Stimulated activated CD8-positive, alpha-beta memory T cell treated with anti-CD3 and anti-CD28 coated beads, Interleukin-12 subunit alpha, Interleukin-12 subunit beta, amount 100 ng/mL, for 1 hour (primary cell): ENCODE measurements at places on chromosomes 16 and 17.

DNA sequence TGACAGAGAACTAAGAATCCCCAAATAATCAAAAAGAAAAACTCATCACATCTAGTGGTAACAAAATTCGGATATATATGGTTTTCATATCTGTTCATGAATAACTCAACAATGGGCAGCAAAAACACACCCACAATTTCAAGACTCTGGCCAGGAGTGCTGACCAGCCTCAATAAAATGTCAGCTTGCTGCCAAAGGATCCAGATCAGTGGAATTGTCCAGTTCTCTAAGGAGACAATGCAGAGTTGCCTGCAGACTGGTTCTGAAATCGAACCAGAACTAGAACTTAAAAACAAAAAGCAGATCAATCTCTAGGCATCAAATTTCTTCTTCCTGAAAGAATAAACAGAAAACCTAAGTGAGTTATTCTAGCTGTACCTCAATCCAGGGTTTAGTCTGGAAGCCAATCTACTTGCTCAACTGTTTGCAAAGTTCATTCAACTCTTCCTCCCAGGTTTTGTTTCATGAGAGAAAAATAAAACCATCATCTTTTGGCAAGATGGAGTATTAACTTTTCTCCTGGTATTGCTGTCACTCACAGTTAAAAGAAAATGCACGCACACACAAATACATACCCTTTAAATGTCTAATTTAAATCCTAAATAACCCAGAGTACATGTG is 61.0 kb downstream of the CFDP1 start:
- no peak for DNase-seq

- DNase-seq = no peak
Measured at GRCh38 chr16:15593235-15593634, 49.7 kb downstream of the MARF1 start.

DNA sequence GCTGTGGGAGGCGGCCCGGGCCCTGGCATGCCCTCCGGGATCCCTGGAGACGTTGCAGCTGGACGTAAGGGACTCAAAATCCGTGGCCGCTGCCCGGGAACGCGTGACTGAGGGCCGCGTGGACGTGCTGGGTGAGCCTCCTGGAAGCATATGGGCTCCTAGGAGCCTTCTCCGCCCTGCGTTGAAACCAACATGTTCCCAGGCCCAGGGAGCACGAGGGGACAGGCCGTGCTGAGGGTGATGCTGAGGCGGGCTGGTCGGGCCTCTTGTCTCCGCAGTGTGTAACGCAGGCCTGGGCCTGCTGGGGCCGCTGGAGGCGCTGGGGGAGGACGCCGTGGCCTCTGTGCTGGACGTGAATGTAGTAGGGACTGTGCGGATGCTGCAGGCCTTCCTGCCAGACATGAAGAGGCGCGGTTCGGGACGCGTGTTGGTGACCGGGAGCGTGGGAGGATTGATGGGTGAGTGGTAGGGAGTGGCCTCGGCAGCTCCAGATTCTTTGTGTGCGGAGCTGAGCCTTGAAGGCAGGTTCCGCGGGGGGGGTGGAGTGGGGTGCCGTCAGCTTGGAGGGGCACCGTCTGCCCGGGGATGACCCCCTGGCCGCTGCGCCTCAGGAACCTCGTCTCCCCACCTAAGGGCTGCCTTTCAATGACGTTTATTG is 567 bp downstream of the HSD17B1 start:
- no peak for DNase-seq

DNA sequence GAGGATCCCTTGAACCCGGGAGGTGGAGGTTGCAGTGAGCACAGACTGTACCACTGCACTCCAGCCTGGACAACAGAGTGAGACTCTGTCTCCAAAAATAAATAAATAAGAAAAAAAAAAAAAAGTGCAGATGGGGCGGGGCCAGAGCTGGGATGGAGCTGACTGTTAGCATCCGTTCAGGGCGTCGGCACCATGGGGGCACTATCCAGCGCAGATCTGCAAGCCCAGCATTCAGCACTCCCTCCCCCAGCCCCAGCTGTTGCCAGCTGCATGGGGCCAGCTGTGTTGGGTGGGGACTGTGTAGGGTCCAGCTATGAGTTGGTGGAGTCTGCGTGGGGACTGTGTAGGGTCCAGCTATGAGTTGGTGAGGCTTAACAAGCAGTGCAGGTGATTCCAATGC is 13.3 kb downstream of the GPRC5C start:
- no peak for DNase-seq

DNA sequence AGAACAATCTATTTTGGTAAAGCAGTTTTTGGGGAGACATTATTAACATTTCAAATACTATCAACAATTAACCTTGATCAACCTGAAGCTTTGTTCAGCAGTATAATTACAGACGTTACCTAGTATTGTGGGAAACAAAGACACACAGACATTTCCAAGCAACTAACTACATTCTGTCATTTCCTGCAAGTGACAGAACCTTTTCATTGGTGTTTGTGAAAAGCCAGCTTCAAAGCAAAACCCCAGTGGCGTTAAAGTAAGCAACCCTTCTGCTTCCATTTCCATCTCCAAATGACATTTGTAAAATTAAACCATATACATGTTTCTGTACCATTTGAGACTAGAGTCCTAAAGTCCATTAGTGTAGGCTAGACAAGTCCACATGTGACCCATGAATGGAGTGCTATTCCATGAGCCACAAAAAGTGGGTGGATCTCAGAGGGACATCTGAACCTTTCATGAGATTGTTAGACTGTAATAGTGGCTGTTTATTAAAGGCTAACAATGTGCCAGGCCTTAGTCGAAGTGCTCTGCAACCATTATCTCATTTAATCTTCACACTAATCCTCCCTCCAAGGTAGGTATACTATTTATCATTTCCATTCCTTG is 101.2 kb downstream of the SSH2 start:
- no peak for DNase-seq
